Activated CD4-positive, alpha-beta memory T cell treated with anti-CD3 and anti-CD28 coated beads, Interleukin-2, amount 10 ng/mL, durations not matched to agents 7 days and 5 days (primary cell): ENCODE measurements at places on chromosomes 6 and 20. TPM values are rescaled to one million over a fixed set of nuclear protein-coding genes. Genes with fewer than 3 reads are reported as not detected.

DNA sequence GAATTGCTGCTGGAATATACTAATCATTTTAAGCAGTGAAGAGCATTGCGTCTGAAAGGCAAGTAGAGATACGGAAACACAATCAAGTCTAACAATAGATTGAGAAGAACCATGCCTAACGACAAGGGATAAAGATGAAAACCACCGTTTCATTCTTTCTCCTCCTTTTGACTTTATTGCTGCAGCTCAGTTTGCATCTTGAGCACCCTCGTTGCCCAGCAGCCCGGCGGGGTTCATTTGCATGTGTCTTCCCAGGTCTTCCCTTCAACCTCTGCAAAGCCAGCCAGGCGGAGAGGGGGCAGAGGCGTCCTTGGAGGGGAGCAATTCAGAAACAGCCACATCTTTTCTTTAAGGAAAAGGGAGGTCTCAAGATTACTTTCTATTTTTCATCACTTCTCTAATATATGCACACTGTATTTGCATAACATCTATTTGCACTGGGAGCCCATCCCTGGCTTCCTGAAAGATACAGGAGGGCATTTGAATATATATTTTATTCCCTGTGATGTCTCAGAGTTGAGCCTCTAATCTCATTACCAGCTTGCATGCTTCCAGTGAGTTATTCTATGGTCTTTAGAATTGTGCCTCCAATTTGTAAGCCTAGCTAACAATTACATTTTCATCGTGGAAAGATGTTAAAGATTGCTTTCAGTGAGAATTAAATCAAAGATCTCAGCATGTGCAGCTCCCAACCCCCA lies 18.7 kb upstream of the PXDC1 start:
- DNase-seq: no peak

DNA sequence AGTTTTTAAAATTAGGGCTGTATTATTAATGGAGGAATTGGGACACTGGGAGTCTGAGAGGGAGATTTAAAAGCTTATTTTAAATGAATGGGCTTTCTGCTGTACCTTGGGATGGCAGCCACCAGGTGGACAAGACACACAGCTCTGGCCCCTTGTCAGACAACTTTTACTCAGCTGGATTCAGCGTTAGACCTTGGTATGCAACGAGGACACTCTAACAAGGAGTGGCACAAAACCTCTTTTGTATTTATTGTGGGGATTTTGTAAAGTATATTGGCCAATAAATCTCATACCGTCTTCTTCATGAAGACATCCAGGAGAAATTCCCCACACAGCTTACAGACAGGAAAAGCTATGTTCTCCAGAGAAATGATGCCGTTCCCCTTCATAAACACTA lies 105.7 kb downstream of the LCA5 start:
- DNase-seq: no peak

- DNase-seq: no peak
Observed at GRCh38 chr20:11686195-11686594, 231.5 kb upstream of the BTBD3 start.

GRCh38 chr6:163756079-163756478 lies 341.6 kb downstream of the QKI start:
- DNase-seq: no peak

DNA sequence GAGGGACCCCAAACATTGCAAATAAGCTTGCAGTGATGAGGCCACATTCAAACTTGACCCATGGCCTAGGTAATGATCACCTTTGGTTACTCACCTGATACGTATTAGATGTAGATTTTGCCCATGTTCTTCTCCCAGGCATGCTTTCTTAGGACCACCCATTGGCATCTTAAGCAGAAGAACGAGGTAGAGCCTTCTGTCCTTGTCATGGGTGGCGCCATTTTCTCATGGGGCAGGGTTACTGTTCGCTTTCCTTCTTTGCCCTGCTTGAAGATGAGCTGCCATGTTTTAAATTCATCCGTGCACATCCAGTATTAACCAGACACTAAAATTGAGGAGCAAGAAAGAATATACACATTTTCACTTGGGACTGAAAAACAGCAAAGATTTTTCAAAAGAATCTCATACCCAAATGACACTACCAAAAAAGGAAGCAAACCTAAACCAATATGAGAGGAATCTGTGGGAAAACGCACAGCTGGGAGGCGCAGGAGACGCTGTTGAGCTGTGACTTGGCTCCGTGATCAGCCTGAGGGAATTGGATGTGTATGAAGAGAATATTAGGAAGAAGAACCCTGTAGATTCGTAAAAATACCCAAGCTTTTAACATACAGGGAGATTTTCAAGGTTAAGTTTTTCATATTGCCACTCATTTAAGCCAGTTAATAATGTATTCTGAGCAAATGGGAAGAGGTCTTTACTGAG lies 36.6 kb downstream of the GMPR start:
- no peak for DNase-seq

GRCh38 chr20:54048481-54048880 lies 21.9 kb downstream of the BCAS1 start:
- DNase-seq: no peak

CTSA gene
- total RNA-seq: 64.3 TPM

DNA sequence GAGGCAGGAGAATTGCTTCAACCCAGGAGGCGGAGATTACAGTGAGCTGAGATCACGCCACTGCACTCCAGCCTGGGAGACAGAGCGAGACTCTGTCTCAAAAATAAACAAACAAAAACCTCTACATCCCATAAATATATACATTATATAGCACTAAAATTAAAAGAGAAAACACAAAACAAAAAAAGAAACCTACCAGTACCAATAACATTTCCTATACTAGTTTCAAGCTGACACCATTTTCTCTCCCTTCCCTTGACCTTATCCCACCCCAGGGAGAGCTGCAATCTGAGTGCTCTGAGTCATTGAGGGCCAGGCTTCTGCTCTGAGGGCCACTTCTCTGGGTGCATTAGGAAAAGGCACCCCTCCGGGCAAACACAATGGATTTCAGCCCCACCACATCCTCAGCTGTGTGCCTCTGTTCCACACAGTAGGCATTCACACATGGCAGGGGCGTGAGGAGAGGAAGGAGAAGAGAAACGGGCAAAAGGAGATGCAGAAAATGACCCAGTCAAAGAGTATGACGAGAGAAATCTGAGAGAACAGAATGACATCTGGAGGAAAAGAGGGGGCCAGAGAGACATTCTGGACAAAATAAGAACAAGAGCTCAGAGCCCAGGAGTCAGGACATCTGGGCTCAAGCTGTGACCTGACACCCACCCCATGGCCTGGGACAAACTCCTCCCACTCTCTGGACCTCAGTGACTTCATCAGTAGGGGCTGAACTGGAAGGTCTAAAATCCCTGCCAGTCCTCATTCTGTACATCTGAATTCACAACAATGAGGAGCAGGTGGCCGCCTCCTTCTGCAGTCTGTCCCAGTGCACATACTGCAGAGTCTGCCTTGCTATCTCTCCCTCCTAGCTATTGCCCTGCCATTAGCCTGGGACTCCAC lies 18.2 kb downstream of the TRIM26 start:
- no peak for DNase-seq

- no peak for DNase-seq
Observed at GRCh38 chr6:169489563-169490245, 212.1 kb downstream of the WDR27 start.

DNA sequence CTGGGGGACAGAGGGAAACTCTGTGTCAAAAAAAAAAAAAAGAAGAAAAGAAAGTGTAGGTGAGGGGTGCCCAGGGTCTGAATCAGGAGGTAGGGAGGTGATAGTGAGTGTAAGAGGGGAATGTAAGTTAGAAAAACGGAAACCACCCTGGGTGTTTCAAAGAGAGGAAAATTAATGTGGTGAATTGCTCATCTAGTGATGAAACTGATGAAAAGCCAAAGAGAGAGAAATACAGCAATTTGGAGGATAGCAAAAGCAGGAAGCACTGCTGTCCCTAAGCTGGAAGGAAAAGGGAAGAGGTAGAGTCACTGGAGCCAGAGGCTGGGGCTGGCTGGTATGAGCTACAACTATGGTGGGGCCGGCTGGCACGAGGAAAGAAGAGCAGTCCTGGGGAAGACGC lies 85.0 kb upstream of the CEP85L start:
- no peak for DNase-seq

DNA sequence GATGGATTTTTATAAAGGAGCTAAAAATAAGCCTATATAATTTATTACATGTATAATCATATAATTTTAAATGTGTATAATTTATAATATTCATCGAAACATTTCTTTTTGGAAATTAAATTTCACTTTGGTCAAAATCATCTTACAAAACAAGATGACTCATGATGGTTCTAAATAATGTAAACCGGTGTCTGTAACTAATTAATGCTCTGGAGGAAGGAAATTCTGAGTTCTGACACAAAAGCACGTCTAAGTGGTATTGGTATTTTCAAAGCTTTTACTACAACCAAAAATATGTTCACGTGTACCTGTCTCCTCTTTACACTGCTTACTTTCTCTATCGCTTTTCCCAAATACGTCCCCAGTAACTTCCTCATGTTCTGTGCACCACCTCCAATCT lies 134.1 kb downstream of the MTHFD1L start:
- DNase-seq: no peak

HCRTR2 gene
- not detected for total RNA-seq

DNA sequence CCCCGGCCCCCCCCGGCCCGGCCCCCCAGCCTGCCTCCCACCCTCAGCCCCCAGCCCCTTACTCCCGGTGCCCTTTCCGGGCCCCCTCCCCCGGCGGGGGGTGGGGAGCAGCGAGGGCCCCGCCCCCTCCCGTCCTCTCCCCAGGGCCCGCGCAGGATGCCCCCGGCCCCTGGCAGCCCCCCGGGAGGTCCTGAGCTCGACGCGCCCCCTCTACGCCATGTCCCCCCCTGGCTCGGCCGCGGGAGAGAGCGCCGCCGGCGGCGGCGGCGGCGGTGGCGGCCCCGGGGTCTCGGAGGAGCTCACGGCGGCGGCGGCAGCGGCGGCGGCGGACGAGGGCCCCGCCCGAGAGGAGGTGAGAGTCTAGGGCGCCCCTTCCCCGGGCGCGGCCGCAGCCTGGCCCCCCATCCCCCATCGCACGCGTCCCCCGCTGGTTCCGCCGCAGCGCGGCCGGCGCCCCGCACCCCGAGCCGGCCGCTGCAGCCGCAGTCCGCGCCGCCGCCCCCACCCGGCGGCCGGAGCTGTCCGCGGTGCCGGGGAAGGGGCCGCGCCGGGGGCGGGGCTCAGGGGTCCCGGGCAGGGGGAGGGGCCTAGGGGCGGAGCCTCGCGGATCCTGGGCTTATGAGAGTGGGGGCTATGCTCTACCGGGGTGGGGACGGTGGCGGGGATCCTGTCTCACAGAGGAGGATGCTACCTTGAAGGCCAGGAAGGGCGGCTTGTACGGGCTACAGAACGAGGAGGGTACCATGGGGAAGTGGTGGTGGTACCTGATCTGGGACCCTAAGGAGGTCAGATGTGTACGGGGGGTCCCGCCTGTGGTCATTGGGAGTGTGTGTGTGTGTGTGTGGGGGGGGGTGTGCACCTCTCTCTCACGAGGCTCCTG lies 516 bp downstream of the TMEM151B start:
- DNase-seq: no peak

GRCh38 chr20:48105526-48105925 lies 320.2 kb upstream of the SULF2 start:
- DNase-seq: no peak
